ENCODE measurements at places on chromosomes 2 and 18.

DNA sequence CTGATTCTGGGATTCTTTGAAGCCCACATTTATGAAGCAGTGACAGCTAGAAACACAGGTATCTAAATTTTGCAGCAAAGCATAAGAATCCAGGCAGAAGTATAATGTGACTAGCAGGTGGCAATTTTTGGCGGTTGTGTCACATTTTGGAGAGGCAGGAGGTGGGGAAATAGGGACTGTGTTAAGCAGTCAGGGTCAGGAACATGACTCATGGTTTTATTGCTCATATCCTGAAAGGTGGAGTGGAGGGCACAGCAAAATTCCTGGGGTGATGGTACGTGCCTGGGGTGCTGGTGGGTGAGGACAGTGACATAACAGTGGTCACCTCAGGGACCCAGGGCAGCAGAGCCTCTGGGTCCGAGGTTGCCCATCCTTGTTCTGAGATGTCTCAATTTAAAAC, 63.5 kb upstream of the TTN start:
- DNase-seq, result no peak

- no peak for DNase-seq
Measured at GRCh38 chr2:14927021-14927564, 294.6 kb downstream of the LRATD1 start.

DNA sequence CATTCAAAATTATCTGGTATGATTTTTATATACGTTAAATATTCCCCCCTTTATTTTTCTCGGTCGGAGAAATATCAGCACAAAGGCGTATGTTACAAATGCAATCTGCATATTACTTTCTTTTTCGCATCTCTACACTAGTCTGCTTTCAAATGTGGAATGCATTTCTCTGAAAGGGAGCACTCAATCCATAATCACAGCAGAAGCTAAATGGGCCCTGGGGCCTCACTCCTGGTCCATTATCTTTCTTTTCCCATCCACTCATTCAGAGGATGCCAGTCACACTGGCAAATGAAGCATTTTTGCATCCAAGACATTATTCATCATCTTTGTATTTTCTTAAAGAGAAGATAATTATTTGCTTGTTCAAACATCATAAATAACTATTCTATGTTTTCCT, 295.2 kb upstream of the LRP1B start:
- peak; percentile 12 for DNase-seq

- peak; percentile 87 for DNase-seq
Measured at GRCh38 chr2:207746131-207746530, 23.6 kb downstream of the FZD5 start.

DNA sequence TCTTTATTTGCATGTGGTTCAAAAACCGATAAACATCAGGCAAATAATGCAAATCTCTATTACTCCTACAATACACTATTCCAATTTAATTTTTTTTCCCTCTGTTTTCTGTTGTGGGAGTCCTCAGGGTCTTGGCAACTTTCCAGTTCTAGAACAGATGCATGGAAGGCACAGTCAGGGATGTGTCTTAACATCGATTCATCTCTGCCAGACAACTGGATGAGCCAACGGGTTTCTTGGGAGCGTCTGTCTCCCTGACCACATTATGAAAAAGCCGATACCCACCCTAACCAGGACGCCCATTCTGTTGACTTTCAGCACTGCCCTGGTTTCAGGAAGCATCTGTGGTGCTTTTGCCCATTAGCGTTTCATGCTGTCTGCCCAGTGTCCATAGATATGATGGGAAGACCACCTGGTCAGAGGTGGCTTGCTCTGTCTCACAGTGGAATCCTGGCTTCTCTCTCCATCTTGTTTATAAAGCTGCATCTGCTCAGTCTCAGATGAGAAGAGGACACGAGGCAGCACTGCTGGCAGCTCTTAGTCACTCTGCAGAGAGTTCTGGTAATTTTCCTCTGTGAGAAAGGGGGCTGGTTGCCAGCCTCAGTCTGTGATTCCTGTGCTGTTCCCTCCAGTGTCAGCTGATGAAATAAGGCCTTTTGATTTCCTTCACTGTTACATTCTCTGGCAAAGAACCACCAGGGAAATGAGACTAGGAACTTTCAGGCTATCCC, 57.9 kb upstream of the KCNE4 start:
- DNase-seq, result peak; percentile 46

GRCh38 chr2:215368493-215368809, 56.6 kb downstream of the ATIC start:
- no peak for DNase-seq

- DNase-seq, result no peak
Measured at GRCh38 chr2:100309973-100310719, 12.2 kb downstream of the LONRF2 start.

DNA sequence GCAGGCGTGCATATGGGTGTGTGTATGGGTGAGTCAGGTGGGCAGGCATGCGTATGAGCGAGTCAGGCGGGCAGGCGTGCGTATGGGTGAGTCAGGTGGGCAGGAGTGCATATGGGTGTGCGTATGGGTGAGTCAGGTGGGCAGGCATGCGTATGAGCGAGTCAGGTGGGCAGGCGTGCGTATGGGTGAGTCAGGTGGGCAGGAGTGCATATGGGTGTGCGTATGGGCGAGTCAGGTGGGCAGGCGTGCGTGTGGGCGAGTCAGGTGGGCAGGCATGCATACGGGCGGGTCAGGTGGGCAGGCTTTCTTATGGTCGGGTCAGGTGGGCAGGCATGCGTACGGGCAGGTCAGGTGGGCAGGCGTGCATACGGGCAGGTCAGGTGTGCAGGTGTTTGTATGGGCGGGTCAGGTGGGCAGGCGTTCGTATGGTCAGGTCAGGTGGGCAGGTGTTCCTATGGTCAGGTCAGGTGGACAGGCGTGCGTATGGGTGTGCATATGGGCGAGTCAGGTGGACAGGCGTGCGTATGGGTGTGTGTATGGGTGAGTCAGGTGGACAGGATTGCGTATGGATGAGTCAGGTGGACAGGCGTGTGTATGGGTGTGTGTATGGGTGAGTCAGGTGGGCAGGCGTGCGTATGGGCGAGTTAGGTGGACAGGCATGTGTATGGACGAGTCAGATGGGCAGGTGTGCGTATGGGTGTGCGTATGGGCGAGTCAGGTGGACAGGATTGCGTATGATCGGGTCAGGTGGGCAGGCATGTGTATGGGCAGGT, 28.7 kb upstream of the KLF11 start:
- DNase-seq, result no peak

GRCh38 chr2:183543222-183543621, 419.0 kb downstream of the NUP35 start:
- DNase-seq, result no peak

DNA sequence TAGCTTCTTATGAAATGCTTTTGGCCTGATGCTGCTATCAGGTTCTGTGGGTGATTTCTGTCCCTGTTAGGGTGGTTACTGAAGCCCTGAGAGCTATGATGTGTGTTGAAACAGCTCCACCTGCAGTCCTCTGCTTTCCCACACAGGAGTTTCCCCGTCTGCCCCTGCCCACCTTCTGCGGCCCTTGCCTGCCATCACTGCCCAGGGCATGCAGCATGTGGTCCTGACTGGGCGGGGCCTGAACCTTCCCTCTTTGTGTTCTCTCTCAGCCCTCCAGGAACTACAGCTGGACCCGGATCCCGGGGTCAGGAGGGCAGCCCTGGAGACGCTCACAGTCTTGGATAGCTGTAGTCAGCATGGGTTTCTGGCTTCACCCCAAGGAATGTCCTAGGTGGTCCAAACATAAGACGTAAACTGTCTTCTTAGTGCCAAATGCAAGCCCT, 21.4 kb downstream of the HJURP start:
- DNase-seq, result peak; percentile 73

GRCh38 chr2:96152304-96153161, 7.3 kb upstream of the DUSP2 start:
- DNase-seq, result peak; percentile 56

DNA sequence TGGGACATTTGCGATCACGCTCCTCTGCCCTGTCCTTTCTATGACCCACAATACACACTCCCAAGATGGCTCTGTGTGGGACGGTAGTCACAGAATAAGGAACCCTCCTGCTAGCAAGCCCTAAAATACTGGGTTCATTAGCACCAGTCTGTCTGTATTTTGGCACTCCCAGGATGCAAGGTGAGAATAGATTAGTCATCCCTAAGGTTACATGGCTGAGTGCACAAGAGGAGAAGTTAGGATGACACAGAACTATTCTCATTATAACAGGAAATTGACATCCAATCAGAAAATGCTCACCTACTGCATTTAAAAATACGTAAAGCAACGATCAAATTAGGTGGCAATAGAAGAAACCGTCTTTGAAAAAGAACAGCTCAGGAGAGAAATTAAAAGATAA, 590.2 kb downstream of the EPHA4 start:
- no peak for DNase-seq

DNA sequence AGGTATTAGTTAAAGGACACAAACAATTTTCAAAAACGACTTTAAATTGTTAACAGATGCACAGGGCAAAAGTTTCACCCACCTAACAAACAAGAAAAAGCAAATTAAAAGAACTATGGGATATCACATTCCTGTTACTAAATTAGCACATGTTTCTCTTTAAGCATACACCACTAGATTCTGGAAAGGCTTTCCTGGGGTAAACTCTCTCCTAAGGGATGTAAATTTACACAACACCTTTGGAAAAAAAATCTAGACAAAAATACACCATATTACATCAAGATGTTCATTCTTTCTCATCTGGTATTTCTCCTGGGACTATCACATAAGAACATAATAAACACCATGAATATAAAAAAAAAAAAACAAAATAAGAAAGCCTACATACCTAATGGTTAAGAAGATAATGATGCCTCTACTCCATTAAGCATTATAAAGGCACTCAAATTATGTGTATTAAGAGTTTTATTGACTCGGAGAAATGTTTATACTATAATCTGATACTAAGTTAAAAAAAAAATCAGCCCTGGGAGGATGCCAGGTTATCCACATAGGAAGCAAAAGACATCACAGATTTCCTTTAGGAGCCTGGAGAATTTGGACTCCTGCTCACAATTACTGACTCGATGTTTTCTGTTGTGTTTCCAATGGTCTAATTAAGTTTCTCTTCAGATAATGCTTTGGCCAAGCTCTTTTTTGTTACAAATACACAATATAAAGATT, 82.8 kb upstream of the AFF3 start:
- DNase-seq, result peak; percentile 49

- DNase-seq, result no peak
Measured at GRCh38 chr2:227772197-227772661, 26.5 kb downstream of the SCYGR8 start.

- peak; percentile 88 for DNase-seq
Measured at GRCh38 chr18:52979892-52980291, 639.9 kb downstream of the DCC start.

DNA sequence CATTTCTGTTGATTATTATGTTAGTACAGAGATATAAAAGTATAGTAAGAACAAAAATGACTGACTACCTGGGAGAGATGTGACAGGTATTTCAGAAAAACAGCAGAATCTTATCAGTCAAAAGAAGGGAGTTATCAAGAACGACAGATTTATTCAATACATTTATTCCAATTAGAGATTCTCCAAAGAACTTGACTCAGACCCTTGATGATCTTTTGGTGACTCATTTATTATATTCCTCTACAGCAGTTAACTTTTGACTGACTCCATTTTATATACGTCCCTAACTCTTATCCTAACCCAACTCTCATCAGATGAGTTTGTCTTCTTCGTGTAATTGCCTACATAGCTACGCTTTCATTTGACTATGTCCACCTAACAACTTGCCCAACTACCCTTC, 91.1 kb downstream of the C2orf74 start:
- DNase-seq, result no peak

DNA sequence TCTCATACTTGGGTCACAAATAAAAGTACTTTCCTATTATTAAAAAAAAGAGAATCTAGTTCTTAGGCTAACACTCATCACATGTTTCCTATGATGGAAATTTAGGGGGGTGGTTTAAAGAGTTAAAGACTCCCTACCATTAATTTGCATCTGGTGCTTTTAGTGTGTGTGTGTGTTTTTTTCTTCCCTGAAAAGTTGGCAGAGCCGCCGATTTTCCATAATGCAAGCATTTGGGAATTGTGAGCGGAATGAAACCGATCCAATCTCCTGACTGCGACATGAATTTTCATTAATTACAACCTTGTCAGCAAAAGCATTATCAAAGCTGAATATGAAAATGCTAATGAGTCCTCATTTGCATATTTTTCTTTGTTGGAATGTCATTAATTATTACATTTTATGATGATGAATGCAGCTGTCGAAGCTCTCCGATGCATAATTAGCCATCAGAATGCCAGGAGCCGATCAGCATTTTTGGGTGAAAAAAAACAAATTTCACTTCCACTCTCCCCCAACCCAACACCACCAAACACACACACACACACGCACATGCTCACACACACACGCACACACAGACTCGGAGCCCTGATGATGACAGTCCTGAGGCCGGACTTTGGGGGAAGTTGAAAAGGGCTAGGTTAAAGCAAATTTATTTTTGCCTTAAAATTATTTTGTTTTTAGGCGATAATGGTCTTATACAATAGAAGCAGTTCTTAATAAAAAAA, 165.4 kb downstream of the TCF4 start:
- peak; percentile 80 for DNase-seq

GRCh38 chr18:39414009-39414700, 1848.6 kb upstream of the CELF4 start:
- no peak for DNase-seq

GRCh38 chr2:118671701-118672454, 175.6 kb downstream of the EN1 start:
- DNase-seq, result no peak

DNA sequence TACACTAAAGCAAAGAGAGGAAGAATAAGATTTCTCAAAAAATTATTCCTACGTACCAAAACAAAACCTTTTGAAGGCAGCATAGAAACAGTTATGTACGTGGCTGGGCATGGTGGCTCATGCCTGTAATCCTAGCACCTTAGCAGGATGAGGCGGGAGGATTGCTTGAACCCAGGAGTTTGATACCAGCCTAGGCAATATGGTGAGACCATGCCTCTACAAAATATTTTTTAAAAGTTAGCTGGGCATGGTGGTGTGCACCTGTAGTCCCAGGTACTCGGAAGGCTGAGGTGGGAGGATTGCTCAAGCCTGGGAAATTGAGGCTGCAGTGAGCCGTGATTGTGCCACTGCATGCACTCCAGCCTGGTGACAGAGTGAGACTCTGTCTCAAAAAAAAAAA, 14.9 kb upstream of the CYP26B1 start:
- DNase-seq, result no peak

- DNase-seq, result no peak
Measured at GRCh38 chr2:16126517-16127275, 186.3 kb downstream of the MYCN start.

DNA sequence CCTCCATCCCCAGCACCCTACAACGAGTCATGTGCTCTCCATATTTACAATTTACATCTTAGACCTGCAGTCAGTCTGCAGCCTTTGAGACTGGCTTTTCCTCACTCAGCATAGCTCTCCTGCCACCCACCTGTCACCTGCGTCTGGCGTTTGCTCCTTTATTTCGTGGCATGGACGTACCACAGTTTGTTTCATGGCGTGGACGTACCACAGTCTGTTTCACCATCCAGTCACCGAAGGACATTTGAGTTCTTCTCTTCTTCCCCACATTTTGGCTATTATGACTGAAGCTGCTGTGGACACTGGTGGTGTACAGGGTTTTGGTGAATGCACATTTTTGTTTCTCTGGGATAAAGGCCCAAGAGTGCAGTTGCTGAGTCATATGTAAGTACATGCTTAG, 141.8 kb upstream of the CTDP1 start:
- DNase-seq, result no peak

- no peak for DNase-seq
Measured at GRCh38 chr2:9778012-9778411, 65.3 kb upstream of the TAF1B start.

Measured in eye (tissue), 1 donor.